ENCODE measurements at places on chromosomes 6 and 20. TPM values are rescaled to one million over a fixed set of nuclear protein-coding genes. Genes with fewer than 3 reads are reported as not detected.
A peak's percentile ranks its signal among the peaks of the same experiment; 100 is the strongest.

TGM3 gene
- total RNA-seq: not detected

PPP1R3G gene
- 0.48 TPM for total RNA-seq

CASS4 gene
- total RNA-seq: not detected

SPAG4 gene
- 6.1 TPM for total RNA-seq

TREM1 gene
- total RNA-seq: not detected

WFDC5 gene
- not detected for total RNA-seq

APCDD1L gene
- total RNA-seq: 2.6 TPM

GSTA3 gene
- not detected for total RNA-seq

SMOC2 gene
- 0.18 TPM for total RNA-seq

SNPH gene
- 4.0 TPM for total RNA-seq

DLK2 gene
- 0.33 TPM for total RNA-seq

TNNC2 gene
- total RNA-seq: 0.42 TPM

B3GALT4 gene
- total RNA-seq: 5.6 TPM

GRCh38 chr6:158752613-158753012 is 66.6 kb downstream of the EZR start:
- peak; percentile 83 for DNase-seq

DNA sequence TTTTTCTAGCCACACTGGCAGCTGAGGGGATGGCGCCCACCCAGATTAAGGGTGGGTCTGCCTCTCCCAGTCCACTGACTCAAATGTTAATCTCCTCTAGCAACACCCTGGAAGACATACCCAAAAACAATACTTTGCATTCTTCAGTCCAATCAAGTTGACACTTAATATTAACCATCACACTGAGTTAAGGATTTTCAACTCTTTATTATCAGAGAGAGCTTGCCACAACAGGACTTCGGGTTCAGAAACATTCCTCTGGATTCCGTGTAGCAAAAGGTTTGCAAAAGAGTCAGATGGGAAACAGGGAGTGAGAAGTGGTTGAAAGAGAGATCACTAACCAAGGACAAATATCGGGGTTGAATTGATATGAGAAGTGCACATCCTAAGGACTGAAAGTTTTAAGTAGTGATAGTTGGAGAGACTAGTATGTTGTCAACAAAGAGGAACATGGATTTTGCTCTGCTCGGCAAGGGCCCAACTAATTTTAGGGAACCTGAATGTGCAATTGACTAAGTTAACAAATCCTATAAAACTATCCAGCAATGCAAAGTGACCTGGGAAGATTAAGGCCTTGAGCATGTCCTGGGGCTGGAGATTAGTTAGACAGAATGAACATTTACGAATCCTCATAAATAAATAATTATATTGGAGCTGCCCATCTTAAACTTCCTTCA is 137.0 kb upstream of the TENT5A start:
- DNase-seq: no peak

DNA sequence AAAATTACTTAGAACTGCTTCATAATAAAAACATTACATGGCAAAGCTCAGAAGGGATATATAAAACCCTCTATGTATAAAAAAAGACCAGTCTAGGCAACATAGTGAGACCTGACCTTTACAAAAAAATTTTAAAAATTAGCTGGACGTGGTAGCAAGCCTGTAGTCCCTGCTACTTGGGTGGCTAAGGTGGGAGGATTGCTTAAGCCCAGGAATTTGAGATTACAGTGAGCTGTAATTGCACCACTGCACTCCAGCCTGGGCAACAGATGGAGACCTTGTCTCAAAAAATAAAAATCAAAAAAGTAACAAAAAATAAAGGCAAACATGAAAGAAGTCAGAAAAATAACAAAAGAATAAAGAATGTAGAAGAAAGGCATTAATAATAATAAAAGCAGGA is 21.5 kb upstream of the TPD52L1 start:
- no peak for DNase-seq

- DNase-seq: no peak
These were observed 159.8 kb upstream of the SYNDIG1 start for GRCh38 chr20:24309596-24309995.

GRCh38 chr6:69789578-69789977 is 7.2 kb downstream of the LMBRD1 start:
- no peak for DNase-seq

GRCh38 chr6:127267646-127268625 is 1.3 kb downstream of the RNF146 start:
- no peak for DNase-seq

- DNase-seq: no peak
These were observed 211.7 kb downstream of the LMBRD1 start for GRCh38 chr6:69584913-69585729.

DNA sequence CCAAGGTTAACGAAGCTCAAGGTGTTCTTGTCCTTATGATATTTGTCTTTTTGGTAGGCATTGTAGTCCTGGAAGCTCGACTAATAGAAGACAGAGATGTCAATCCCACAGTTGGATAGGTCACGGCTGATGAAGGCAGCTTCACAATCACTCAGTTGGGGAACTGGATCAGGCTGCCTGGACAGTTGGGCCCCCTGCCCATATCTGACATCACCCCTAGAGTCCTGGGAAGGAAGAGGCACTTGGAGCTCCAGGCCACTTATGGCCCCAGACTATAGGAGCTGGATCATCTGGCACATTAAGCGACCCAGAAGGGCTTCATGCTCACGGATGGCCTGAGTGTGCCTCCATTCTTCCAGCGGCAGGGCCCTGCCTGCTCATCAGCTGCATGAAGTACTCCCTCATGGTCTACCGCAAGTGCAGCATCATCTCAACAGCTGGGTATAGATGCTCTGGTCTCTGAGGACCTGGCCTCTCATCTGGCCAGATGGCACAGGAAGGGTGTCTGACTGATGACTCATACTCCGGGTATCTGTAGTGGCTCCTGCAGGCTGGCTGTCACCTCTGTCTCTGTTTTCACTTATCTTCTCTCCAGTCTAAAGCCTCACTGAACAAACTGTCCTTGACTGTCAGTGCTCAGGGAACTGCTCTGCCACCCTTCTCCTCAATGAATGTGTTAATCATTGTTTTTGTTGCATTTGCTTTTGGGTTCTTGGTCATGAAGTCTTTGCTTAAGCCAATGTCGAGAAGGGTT is 29.2 kb upstream of the SSR1 start:
- no peak for DNase-seq

- no peak for DNase-seq
These were observed 124.9 kb downstream of the LAMA2 start for GRCh38 chr6:129007701-129008373.

DNA sequence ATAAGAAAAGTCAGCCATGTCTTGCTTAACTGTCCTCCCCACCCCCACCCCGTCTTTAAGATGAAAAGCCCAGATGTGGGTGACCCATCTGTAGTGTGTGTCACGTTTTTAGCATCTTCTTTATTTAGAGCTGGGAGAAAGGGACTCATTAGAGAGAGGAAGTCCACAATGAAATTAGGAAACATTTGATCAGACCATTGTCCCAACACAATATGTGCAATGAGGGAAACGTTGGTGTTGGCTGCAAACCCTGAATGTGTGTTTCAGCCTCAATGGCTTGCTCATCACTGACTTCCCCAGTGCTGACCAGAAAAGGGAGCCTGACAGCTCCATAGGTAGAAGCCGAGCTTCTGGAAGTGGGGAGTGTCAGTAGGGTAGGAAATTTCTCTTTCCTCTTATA is 475.7 kb downstream of the CD83 start:
- DNase-seq: no peak

DNA sequence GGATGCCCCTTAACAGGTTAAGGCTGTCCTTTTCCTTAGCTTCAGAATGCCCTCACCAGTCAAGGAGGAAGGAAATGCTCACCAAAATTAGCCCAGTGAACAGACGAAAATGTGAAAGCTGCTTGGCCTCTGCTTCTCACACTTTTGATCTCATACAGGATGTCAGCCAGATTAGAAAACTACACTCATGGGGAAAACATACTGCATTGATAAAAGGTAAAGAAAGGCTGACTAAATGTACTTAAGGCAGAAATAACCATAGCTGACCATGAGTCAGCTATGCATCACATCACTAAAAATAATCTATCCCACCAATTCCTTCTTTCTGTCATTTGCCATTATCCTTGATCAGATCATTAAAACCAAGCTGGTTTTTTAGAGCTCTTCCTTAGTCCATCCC is 198.4 kb upstream of the TENT5A start:
- DNase-seq: no peak

DNA sequence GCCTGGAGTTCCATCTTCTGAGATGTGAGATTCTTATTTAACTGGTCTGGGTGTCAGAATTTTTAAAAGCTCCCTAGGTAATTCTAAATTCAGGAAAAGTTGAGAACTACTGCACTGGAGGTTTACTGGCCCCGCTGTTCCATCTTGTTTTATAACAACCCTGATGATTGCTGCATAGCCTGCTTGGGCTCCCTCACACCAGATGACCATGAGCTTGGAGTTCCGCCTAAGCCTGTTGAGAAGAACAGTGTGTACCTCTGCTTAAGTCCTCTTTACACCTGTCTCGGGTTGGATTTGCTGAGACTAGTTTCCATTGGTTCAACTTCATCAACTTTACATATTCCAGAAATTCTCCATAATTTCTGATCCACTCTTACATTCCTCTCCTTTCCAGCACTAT is 77.9 kb downstream of the FKBP5 start:
- no peak for DNase-seq

GRCh38 chr6:97029552-97029951 is 105.0 kb downstream of the KLHL32 start:
- no peak for DNase-seq

- peak; percentile 37 for DNase-seq
These were observed 6.4 kb upstream of the KIF6 start for GRCh38 chr6:39731565-39731964.

DNA sequence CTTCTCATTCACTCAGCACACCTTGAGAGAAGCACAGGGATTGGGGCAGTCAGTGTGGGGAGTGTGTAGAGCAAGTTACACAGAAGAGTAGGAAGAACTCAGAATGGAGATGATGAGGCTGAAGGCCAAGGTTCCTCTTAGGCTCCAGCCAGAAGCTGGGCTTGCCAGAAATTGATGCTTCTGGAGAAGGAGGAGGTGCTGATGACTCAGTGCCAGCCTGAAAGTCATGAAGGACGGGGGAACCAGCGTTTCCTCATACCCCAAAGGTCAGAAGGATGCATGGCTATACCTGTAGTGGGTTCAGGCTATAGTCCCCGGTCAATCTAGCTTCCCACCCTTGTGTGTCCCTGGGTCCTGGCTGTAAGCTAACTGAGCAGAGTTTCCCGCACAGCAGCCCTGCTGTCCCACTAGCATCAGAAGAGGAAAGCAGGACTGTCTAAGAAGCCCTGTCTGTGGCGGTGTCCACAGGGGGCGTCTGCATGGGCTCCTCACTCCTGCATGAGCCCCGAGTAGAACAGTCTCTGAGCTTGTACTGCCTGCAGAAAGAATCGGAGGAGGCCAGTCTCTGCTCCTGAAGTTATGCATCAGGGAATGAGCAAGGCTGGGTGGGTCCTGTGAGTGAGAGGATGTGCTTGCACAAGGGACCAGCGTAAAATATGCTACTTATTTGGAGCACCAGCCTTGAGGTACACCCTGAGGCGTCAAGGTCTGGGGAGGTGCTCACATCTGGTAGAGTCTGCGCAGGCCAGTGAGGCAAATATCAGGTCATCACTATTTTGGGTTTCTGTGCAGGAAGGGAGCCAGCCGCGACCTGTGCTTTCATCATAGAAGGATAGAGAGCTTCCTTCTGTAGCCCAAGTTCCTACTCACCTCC is 148.5 kb downstream of the MRPL14 start:
- peak; percentile 21 for DNase-seq

GRCh38 chr6:141851063-141851462 is 281.7 kb upstream of the GJE1 start:
- no peak for DNase-seq

DNA sequence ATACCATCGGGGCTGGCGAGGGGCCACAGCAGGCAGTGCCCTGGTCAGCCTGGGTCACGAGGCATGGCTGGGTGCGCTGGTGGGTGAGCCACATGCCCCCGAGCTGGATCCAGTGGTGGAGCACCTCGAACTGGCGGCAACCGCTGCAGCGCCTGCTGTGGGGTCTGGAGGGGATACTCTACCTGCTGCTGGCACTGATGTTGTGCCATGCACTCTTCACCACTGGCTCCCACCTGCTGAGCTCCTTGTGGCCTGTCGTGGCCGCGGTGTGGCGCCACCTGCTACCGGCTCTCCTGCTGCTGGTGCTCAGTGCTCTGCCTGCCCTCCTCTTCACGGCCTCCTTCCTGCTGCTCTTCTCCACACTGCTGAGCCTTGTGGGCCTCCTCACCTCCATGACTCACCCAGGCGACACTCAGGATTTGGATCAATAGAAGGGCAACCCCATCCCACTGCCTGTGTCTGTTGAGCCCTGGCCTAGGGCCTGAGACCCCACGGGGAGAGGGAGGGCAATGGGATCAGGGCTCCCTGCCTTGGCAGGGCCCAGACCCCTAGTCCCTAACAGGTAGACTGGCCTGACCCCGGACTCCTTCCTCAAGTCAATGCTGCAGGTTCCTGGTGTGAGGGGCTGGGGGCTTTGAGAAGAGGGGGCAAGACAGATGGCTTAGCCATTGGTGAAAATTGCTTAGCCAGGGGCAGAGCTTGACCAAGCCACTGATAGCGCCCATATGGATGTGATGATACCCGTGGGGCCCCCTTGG is 598 bp downstream of the TMEM239 start:
- DNase-seq: peak; percentile 78

DNA sequence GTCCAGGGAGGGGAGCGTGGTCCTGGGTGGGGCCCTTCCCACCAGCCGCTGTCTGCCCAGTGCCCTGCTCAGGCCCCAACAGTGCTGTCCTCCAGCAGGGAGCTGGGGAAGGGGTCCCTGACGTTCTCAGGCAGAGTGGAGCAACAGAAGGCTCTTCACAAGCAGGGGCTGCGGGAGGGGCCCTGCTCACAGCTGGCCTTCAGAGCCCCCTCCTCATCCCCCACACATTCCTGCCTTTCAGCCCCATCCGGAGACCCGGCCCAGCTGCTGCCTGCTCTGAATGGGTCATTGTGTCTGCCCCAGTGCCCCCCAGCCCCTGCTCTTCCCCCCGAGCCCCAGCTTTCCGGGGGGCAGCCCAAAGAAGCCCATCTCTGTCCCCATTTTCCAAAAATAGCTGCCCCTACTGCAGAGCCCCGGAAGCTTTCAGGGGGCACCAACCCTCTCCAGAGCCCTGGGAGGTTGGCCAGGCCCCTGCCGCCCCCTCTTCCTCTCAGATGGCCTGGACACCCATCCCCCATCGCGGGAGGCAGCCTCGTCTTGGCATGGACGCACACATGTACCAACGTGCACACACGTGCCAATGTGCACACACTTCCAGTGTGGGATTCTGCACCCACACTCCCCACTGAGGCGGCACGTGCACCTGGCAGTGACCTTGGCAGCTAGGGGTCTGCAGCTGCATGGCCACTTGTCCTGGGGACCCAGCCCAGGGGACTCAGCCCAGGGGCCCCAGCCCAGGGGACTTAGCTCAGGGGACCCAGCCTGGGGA is 3.7 kb downstream of the COL20A1 start:
- DNase-seq: peak; percentile 77

DNA sequence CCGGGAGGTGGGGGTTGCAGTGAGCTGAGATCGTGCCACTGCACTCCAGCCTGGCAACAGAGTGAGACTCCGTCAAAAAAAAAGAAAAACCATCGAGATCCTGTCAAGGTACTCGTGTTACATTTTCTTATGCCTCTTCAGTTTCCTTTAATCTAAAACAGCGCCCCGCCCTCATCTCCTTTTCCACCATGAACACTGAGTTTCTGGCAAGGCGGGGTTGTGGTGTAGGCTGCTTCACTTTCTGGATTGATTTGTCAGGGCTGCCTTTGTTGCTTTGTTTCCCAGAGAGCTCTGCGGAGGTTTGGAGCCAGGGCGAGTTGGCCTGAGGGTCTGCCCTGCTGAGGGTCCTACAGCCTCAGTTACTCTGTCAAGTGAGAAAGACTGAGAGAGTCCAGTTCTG is 8.9 kb downstream of the ITPR3 start:
- DNase-seq: no peak

- no peak for DNase-seq
These were observed 7.9 kb downstream of the R3HDML start for GRCh38 chr20:44344723-44345122.
